ENCODE measurements at places on chromosomes 7 and 10.

DNA sequence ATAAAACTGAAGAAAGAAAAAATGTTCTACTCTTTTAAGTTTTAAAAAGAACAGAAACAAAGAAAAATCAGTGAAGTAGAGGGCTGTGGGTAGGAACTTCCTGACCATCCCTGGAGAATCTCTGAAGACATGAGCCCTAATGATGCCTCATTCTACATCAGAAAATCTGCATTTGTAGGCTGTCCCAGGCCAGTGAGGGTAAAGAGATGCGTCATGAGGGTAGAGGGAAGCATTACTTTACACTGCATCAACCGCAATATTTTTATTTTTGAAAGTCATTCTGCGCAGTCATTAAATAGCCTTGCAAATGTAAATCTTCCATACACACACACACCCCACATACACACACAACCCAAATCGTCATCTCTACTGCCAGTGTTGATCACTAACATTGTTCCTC, 82.1 kb upstream of the CABCOCO1 start:
- no peak for DNase-seq

- no peak for DNase-seq
These were observed 64.6 kb downstream of the CYP26A1 start for GRCh38 chr10:93138113-93138870.

DNA sequence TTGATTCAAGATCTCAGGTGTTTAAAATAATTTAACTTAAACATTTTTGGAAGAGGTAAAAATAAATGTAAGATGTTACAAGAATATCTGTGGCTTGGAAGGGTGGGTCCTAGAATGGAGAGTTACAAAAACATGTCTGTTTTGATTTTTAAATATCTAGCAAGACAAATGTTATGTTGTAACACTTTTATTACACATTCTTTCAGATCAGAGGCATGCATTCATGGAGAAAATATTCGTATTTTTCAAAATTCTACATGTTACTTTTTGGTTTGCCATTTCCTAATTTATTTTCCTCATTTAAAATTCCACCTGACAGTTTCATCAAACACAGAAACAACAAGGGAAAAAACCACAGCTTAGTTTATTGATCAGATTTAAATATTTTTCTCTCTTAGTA, 10.0 kb downstream of the WBP1L start:
- no peak for DNase-seq

- DNase-seq = no peak
These were observed 118.4 kb upstream of the GLCCI1 start for GRCh38 chr7:7850150-7850549.

DNA sequence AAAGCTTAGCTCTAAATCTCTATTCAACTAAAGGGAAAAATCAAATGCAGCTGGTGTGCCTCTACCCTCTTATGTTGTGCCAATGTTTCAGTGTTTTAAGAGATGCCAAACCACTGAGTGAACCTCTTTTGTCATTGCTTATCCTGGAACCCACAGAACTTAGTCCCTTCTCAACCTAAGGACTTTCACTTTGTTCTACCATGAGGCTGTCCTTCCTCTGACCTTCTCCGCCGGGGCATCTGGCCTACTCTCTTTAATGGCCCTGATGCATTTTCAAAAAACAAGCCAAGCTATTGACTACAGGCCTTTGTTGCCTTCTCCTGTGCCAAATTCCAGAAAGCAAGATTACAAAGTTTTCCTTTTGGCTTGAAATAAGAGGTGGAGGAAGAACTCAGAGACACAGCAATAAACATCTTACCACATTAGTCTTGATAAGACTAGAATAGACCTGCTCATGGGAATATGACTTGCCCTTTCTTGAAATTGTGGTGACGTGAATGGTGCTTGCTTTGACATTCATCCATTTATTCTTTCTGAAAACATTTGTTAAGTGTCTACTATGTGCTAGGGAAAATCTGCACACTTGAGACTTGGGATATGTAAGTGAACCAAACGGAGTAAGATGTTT, 253.2 kb upstream of the SMIM30 start:
- no peak for DNase-seq

DNA sequence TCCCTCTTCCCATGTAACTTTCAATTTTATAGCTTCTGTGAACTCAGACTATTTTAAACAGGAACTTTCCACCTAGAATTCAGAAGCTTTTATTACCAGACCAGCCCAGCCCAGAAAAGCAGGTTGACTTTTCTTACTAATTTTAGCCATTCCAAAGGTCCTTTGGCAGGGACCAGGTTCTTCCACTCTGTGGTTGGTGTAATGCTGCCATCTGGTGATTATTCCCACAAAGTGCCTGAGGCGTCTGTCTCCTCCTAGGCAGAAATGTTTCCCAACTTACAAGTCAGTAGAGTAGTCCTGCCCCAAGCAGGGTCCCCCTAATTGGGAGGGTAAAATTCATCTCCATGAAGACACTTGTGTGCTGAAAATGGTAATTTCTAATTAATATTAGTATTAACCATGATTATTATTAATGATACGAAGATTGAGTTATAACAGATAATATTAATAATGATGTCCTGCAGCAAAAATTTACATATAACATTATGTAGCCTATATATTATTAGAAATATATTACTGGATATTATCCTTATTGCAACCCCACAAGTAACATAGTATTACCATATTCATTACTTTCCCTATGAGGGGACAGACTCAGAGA, 53.0 kb upstream of the PPP1R17 start:
- no peak for DNase-seq

- no peak for DNase-seq
These were observed 587.2 kb downstream of the SORCS1 start for GRCh38 chr10:106577266-106577665.

DNA sequence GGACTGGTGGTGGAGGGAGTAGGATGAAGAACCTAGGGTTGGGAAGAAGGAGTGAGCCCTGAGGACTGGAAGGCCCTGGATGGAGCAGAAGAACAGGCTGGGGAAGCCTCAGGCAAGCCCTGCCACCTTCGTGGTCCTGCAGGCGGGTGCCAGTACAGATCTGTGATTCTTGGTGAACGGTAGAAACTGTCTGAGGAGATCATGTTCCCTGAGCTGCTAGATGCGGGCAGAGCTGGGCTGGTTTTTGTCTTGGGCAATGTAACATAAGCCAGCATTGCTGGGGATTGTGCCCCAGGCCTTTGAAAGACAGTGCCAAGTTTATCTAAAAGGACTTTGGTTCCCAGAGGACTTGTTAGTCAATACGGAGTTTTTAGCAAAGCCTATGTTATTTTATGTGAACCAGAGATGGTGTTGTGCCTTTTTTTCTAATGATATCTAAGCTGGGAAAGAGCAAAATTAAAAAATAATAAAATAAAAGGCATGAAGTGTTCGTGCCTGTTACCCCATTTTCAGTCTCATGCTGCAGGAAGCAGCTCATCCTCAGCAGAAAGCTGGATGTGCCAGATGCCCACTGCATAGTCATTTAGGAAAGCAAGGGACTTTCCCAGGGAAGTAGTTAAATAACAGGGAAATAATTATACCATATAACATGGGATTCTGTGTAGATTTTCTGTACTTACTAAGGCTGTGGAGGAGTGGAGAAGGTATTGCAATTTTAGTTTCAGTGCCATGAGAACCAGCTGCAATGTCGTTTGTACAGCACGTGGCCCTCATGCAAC, 24.4 kb upstream of the FIGNL1 start:
- DNase-seq = no peak

DNA sequence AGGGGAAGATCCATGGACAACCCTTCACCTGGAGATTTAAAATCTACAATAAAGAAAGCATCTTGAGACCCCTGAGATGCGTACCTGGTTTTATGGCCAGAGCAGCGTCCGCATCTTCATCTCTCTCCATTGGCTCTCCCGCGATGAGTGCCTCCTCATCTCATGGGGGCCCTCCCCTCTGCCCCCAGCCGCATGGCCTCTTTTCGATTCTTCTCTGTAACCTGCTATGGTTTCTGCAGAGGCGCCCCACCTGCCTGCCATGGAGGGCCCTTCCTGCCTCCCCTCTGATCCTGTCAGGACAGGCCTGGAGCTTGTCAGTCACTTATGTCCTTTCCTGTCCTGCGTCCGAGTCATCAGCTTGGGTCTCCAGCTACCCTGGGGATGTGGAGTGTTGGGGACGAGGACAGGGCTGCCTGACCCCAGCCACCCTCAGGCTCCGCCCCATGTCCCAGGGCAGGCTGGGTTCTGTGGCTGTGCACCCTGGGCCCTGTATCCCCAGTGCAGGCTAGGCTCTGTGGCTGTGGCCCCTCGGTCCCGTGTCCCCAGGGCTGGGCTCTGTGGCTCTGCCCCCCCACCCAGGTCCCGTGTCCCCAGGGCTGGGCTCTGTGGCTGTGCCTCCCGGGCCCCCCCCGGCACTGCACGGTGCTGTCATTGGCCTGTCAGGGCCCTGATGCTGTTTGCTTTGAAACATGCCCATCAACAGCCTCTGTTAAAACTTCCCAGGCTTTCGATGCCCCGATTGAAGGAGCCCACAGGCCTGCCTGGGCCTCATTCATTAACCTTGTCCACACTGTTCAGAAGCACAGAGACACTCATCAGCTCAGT, 99.8 kb downstream of the WDR37 start:
- DNase-seq = no peak
